ENCODE measurements at places on chromosomes 4 and X.

DNA sequence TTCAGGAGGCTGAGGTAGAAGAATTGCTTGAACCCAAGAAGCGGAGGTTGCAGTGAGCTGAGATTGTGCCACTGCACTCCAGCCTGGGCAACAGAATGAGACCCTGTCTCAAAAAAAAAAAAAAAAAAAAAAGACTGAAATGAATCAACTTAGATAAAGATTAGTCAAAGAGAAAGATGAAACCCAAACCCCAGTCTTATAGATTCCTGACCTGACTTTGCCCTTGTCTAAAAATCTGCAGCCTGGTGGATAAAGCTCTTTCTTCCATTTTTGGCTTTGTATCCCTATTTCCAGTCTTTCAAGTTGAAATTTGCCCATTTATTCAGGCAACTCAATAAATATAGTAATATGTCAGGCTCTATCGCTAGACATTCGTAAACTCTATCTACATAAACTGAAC, 39.3 kb upstream of the SPINK2 start:
- no peak for DNase-seq

DNA sequence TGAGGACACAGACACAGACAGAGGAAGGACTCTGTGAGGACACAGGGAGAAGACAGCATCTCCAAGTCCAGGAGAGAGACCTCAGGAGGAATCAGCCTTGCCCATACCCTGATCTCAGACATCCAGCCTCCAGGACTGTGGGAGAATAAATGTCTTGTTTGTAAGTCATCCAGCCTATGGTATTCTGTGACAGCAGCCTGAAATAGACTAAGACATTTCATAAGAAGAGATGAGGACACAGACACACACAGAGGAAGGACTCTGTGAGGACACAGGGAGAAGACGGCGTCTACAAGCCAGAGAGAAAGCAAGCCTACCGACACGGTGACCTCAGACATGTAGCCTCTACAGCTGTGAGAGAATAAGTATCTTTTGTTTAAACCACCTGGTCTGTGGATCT, 112.1 kb downstream of the DHRSX start:
- DNase-seq: no peak

DNA sequence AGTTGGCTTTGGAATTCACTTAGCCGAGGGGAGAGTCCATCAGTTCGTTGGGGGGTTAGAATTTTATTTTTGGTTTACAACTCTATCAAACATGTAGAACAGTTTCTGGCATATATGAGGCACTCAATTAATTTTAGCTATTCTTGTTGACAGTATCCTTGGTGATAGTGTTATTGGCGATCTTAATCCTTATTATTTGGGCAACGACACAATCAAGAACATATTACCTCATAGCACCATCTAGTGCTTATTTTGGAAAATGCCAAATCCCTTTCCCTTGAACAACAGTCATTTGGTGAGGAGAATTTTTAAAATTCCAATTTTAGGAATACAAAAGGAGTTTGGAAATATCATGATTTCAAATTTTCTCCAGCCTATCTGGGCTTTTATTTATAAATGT, 17.9 kb upstream of the PGRMC1 start:
- DNase-seq: no peak

DNA sequence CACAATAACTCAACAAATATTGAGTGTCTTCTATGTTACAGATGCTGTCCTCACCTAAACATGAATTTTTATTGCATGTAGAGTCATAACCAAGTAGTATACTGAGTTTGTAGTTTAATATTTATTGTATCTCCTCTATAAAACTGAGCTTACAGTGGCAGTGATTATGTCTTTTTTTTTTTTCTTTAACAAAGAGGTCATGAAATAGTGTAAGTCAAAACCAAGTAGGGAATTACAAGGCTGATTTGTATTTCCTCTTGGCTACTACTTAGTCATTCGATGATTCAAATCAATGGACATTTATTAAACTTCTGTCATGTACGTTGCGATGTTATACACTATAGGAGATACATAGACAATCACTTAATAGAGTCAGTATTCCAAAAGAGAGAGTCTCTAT, 48.4 kb downstream of the IL15 start:
- DNase-seq: no peak

- no peak for DNase-seq
Observed at GRCh38 chrX:1659664-1660461, 45.0 kb downstream of the ASMT start.

DNA sequence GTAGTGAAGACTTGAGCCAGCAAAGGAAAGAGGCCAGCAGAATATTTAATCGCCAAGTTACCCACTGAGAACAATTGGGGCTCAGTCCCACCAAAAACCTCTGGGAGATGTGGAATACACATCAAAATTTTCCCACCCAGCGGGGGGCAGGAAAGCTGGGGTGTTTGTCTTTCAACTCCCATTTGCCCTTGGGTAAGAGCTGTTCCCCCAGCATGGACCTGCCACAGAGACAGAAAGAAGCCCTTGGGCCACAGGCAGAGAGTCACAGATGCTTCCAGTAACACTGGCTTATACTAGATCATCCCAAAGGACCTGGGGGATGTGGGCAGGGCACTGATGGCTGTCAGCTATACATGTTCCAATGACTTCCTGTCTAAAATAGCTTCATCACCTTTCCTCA, 18.9 kb upstream of the FBXW7 start:
- DNase-seq: no peak

- no peak for DNase-seq
Observed at GRCh38 chr4:3238721-3239120, 10.2 kb upstream of the MSANTD1 start.

DNA sequence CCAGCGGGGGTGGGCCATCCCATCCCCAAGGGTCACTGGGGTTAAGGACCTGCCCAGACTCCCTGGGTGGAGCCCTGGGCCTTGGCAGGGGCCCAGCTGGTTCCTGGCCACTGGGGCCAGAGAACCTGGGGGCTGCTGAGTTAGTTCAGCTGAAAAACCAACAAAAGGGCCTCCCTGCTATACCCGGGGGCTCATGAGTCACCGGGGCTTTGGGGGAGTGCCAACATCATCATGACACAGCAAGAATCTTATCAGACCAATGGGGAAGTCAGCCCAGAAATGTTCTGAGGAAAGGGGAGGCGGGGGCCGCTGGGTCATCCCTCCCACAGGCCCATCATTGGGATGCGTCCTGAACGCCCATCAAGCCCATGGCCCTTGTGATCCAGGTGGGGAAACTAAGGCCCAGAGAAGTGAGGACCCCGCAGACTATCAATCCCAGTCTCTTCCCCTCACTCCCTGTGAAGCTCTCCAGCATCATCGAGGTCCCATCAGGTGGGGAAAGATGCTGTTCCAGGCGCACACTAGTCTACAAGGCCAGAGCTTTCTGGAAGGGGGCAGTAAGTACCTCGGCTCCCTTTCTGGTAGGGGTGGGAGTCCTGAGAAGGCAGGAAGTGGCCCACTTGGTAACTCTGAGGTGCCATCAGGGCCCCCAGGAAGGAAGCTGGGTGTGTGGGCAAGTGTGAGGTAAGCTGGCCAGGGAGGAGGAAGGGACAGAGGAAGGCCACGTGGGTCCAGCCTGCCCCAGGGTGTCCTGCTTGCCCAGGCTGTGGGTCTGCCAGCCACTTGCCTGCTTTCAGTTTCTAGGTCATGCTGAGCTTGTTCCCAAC, 4.5 kb downstream of the G6PD start:
- DNase-seq: no peak

DNA sequence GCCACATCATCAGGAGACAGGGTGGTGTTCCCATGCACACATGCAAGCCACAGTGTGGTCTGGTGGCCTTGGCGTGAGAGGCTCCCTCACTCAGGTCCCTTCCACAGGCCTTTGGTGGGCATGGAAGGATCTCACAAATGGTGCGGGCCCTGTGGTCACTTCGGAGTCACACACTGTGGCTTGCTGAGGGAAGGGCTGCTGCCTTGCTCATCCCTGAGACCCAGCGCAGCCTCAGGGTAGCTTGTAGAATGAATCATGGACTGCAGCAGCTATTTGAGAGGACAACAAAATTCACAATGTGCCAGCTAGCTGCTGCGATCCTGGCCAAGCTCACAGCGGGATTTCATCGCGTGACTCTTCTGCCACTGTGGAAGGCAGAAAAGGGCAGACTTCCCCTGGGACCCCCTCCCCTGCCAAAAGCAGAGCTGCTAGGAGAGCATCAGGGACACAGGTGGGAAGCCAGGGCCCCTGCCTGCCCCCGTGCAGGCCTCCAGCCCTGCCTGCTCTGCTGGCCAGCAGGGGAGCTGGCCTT, 106.4 kb downstream of the ABLIM2 start:
- DNase-seq: no peak

GRCh38 chrX:139936259-139936658, 3.4 kb upstream of the ATP11C start:
- DNase-seq: no peak

DNA sequence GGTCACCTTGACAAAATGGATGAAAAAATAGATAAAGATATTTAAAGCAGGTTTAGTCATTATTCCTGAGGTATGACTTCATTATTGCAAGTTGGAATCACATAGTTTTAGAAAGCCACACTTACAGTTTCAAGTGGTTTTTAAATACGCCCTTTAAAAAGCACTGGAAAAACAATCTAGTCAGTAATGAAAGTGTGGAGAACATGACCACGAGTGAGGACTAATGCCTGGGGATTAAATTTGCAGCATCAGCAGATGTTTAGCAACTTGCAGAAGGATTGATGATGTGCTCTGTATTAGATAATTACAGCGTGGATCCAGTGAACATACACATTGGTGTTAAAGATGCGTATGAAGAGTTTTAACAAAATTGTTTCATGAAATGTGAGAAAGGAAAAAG, 5.9 kb downstream of the SPARCL1 start:
- no peak for DNase-seq

GRCh38 chrX:68714856-68715255, 67.4 kb downstream of the STARD8 start:
- DNase-seq: no peak

DNA sequence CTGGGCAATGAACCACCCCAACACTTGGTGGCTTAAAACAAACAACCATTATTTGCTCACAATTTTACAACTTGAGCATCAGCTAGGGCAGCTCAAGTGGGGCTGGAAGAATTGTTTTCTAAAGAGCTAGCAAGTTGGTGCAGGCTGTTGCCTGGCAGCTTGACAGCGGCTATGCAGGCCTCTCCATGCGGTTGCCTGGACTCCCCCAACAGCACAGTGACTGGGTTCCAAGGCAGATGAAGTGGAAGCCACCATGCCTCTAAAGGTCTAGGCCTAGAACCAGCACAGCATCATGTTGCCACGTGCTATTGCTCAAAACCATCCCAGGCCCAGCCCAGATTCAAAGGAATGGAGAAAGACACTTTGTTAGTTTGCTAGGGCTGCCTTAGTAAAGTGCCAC, 114.8 kb downstream of the BCOR start:
- DNase-seq: no peak

- DNase-seq: no peak
Observed at GRCh38 chr4:56465599-56466295, 1.7 kb upstream of the SRP72 start.

DNA sequence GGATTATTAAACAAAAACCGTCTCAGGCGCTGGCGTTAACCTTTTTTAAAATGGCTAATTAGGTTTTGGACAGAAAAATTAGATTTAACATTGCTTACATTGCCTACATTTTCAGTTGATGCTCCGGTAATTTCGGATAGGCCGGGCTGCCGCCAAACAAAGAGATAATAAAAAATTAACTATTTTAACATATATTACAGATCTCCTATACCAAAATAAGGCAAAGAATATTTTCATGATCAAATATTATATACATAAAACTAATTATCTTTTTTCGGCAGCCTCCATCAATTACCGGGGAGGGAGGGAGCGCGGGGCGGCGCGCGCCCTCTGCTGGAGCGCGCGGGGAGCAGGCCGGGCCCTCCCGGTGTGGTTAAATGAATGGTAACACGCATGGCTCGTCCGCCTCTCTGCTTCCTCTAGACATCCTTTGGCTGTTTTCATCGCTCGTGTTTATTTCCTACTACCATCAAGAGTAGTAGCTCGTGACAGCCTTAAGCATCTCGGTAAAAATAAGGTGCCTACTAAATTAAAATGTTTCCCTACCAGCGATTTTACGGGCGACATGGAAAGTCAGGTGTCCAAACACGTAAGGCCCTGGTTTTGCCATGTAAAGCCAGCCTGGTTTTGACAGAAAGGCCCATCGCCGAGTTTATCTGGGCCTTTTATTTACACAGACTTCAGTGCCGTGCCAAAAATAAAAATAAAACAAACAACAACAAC, 52.4 kb upstream of the TMEM33 start:
- no peak for DNase-seq

GRCh38 chr4:153222707-153223426, 18.6 kb downstream of the TRIM2 start:
- DNase-seq: peak; percentile 74

DNA sequence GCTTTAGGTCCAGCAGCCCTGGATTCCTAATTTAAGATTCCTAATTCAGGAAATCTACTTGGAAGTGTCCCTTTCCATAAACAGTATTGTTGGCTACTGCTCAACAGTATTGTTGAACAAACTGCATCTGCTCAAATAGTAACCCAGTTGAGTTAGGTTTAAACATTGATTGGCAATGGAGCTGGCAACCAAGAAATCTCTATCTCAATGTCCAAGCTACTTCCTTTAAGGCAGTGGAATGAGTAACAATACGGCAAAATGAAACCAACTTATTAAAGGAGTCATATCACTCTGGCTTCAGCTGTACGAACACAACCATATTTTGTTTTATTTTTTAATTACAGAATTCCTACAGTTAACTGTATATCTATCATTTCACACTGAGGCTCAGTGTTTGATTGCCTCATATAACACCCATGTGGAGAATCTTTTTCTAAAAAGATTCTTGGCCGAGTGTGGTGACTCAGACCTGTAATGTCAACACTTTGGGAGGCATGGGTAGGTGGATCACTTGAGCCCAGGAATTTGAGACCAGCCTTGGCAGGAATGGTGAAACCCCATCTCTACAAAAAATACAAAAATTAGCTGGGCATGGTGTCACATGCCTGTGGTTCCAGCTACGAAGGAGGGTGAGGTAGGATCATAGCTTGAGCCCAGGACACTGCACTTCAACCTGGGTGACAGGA, 71.7 kb upstream of the IL13RA1 start:
- no peak for DNase-seq

GRCh38 chr4:37780444-37781130, 45.9 kb upstream of the PGM2 start:
- DNase-seq: no peak

- DNase-seq: peak; percentile 76
Observed at GRCh38 chrX:40175511-40176350, 78.0 kb upstream of the BCOR start.

DNA sequence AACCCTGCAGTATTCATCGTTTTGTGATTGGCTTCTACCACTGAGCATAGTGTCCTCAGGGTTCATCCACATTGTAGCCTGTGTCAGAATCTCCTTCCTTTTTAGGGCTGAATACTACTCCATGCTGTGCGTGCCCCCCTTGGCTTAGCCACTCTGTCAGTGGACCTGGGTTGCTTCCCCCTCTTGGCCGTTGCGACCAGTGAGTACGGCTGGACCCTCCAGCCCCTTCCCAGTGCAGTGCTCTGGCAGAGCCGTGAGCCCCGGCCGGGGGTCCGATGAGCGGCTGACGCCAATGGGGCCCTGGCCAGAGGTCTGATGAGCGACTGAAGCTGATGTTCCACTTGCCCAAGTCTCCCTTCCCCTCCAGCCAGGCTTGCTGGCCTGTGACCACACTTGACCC, 6.9 kb downstream of the BLOC1S4 start:
- no peak for DNase-seq

GRCh38 chrX:19549838-19550237, 34.5 kb upstream of the MAP3K15 start:
- DNase-seq: no peak

GRCh38 chr4:15130441-15130840, 128.2 kb downstream of the CPEB2 start:
- no peak for DNase-seq

Data from NCI-H526 (cell line).